CD4-positive, alpha-beta T cell treated with Interleukin-21 for 1 hour (primary cell): ENCODE measurements at places on chromosomes 5 and 9.
A peak's percentile ranks its signal among the peaks of the same experiment; 100 is the strongest.

DNA sequence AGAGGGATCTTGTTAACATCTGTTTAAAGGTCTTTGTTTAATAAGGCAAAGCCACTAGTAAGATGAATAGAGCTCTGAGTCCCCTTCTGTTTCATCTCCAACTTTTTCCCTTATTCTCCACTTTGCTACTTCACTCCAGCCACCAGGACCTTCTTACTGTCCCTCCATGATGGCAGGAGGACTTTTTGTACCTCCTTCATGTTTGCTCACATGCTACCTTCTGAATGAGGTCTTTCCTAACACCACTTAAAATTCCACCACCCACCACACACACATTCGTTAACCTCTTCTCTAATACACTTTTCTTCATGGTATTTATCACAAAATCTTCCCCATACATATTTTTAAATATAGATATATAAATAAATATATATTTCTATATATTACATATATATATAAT is 501.9 kb downstream of the PDE4D start:
- DNase-seq: no peak

DNA sequence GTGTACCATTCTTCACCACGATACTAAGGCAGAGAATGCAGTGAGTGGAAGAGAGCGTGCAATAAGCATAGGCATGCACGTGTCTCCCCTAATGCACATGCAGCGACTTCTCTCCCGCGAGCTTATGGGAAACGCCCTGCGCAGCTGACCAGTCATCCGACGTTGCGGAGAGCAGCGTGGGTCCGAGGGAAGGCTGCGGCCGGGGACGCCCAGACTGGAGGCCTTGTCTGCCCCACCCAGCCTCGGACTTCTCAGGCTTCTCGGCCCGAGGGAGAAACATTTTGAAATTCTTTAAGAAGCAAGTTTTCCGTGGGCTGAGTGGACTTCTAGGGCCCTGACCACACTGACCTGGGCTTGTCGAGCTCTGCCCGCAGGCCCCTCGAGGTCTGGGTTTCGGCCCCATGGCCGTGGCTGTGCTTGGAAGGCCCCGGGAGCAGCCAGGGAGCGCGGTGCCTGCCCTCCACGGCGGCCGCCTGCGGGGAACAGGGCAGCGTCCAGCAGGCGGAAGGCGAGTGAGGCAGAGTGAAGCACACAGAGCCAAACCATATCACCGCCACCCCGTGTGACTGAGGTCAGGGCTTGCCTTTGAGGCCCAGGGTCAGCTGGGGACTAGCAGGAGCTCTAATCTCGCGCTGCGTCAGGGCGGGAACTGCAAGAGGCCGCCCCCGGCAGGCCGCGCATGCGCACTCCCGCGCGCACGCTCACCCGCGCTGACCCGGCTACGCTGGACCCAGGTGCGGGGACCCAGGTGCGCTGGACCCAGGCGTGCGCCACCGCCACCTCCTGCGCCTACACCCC is 60.0 kb upstream of the IRX1 start:
- DNase-seq: no peak

DNA sequence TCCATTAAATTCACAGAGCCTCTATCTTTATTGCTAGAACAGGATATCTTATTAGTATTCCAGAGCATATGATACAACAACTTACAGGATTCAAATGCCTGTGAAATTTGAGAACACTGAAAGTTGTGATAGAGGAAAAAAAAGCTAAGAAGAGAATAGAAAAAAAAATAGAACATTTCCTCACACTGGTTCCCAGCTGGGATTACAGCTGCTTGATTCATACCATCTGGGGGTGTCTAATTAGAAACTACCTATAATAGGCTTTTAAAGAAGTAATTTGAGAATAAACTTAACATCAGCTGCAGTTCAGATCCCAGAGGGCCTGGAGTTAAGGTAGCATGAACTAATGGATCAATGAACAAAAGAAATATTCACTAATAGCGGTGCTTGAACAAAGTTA is 922.0 kb downstream of the CDH12 start:
- DNase-seq: no peak

DNA sequence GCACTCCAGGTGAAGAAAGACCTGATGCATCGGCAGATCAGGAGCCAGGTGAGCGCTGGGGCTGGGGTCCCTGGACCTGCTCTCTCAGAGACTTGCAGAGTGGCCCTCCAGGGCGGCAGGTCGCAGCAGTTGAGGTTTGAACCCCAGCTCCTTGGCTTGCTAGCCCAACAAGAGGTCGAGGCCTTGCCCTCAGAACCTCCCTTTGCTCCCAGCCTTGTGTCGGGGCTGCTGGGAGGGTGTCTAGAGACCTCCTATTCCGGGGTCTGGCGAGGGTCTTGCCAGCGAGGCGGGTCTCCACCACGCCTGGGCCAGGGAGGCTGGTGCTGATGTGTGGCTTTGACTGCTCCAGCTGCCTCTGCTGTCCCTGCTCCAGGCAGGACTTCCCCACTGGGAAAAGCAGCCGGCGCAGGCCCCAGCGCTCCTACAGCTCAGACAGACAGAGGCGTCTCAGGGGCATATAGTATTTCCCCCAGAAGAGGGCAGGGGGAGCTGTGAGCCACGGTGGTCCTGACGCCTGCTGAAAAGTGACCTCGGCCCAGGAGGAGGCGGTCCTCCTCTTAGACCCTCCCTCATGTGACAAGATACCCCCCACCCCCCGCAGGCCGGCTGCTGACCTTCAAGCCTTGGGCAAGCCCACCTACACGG is 38.3 kb downstream of the LRSAM1 start:
- no peak for DNase-seq

GRCh38 chr5:82044010-82044409 is 72.2 kb downstream of the ATG10 start:
- peak; percentile 0 for DNase-seq

- DNase-seq: peak; percentile 85
These were observed 868 bp downstream of the ZBTB43 start for GRCh38 chr9:126805554-126806262.

- DNase-seq: peak; percentile 79
These were observed 613 bp downstream of the ZBTB5 start for GRCh38 chr9:37464426-37465248.

DNA sequence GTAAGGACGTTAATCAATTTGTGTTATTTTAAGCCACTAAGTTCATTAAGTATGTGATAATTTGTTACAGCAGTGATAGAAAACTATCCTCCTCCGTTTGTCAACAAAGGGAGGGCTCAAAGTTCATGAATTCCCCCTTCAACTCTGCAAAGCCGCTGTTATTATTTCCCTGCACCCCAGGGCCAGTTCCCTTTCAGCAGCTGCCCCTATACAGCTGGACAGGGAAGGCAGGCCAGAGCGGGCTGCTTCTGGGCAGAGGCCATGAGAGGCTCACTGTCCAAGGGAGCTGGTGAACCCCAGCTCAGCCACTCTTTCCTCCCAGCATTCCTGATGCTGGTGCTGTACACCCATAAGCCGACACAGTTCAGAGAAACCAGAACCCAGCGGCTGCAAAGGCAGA is 102.4 kb upstream of the GPR151 start:
- DNase-seq: no peak

DNA sequence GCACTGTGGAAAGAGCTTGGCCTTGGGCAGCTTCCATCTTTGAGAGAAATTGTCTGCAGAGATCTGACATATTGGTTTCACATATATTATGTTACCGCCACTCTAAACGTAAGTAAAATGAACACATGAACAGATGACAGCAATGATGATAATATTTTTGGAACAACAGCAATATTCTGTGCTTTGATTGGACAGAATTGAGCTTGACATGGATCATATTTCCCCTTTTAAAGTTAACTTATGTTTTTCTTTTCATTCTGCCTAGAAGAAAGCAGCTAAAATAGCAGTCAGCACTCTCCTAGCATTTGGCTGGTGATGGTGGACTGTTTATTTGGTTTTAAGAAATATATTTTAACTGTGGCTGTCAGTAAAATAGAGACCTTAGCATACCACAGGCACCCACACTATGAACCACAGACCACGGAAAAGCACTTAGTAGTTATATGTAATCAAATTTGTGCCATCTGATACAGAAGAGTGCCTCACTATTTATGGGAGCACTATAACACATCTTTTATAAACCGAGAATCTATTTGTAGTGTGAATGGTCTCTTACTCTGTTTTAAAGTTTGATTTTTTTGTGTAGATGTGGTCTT is 1.8 kb upstream of the CFAP95 start:
- DNase-seq: no peak

- DNase-seq: no peak
These were observed 126.6 kb upstream of the IZUMO3 start for GRCh38 chr9:24672336-24672735.

DNA sequence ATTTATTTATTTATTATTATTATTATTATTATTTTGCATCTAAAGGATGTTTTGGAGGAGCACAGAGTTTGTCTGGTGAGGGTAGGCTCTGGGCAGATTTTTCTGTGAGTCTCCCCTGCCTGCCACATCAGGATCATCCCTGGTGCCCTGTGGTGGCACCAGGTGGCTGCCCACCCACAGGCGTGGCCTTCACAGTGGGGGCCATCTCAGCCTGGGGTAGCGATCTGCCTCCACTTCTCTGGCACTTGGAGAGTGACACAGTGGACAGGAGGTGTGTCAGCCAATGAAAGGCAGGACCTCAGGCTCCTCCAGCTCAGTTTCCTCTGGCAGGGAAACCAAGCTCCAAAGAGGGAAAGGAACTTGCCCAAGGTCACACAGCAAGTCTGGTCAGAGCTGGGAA is 30.0 kb downstream of the SLC6A7 start:
- no peak for DNase-seq

DNA sequence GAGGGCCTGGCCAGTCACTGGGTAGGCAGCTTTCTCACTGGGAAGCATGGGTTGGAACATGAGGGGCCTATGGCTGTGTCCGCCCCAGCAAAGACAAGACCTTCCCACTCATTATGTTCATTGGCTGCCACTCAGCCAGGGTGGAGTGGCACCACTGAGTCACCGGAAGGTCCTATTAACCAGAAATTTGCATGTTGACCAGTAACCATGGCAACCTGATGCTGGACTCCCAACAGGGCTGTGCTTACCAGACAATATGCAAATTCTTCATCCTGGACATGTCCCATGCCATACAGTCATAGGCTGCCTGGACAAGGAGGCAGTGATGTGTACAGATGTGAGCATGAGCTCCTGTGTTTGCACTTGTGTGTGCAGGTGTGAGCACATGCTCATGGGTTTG is 66.7 kb downstream of the PSD2 start:
- no peak for DNase-seq

DNA sequence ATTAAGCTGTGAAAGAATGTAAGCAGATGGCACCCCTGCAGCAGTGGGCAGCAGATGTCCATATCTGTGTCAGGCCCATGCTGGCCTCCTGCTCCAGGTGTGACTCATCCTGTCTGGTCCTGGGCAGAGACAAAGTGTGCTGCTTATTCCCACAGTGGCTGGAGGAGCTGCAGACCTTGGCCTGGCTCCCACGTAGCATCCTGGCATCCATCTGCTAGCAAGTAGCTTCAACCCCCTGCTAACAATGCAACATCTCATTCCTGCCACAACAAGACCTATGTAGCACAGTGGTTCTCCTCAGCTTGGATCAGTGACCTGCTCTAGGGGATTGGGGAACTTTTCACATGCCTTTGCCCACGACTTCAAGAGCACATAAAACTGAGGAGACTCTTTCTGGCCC is 126.4 kb upstream of the SLC12A2 start:
- no peak for DNase-seq

GRCh38 chr5:87948486-87948885 is 320.2 kb downstream of the TMEM161B start:
- no peak for DNase-seq

- peak; percentile 93 for DNase-seq
These were observed at the start of gene RAD50 for GRCh38 chr5:132556763-132557477. TSS of gene RAD50 (plus strand) at chr5:132556977. CDS start at chr5:132557325, 348 bp downstream.

DNA sequence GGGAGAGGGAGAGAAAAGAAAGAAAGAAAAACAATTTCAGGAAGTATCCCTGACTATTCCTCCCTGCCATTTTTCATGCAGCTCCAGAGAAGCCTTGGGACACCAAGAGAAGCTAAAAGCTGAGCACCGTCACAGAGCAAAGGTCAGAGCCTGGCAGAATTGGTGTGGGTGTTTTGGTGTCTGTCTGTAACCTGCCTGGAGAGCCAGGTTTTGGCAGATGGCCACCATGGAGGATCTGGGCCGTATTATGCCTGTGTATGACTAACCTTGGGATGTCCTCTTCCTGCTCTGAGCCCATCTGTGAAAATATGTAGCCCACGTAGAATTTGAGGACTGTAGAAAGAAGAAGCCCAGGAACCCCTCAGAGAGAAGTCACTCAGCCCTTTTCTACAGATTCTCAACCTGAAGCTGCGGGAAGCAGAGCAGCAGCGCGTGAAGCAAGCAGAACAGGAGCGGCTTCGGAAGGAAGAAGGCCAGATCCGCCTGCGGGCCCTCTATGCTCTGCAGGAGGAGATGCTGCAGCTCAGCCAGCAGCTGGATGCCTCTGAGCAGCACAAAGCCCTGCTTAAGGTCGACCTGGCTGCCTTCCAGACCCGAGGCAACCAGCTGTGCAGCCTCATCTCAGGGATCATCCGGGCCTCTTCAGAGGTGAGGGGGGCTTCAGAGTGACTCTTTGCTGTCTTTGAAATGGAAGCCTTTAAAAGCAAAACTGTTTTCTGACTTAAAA is 18.8 kb downstream of the GLE1 start:
- no peak for DNase-seq

DNA sequence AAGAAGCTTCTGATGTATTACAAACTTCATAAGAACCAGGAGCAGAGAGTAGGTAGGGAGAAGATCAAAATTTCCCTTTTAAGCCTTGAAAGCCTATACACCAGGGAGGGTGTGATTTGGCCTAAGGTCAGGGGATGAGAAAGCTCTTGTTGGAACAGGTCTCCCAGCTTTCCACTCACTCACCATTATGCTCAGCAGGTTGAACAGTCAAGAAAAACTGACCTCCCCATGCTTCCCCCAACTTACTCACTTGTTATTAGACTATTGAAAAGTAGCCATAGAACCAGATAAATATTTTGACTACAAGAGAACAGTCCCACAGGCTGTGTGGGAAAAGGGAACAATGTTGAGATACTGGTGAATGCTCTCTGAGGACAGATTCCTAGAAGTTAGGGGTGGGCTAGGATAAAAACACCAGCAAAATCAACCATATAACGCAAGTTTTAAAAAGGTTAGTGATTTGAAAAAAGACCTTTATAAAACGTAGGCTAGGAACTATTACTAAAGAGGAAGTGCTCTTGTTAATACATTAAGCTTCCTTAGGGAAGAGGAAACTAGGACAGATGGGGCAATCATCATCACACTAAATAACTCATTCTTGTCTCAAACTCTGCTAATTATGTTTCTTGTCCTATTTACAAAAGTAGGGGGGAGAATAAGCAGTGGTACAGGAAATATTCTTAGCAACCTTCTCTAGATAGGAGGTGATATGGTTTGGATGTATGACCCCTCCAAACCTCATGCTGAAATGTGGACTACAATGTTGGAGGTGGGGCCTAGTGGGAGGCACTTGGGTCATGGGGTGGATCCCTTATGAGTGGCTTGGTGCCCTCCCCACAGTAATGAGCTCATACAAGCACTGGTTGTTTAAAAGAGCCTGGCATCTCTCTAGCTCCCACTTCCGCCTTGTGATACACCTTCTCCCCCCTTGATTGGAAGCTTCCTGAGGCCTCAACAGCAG is 31.0 kb downstream of the PCDHGC5 start:
- DNase-seq: no peak

DNA sequence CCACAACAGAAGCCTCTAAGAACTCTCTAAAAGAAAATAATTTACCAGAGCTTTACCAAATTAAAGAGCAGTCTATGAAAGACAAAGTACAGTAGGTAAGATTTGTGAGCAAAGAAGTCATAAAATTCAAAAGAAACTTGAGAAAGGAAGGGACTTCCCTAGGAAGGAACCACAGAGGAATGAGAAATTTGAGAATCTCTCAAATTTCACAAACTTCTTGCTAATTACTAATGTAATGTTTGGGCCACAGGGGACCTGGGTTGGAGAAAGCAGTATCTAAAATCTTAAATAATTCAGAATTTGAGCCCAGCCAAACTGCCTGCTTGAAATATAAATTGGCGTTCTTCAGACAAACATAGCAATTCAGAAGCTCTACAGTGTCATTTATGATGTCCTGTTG is 225.0 kb upstream of the PRR16 start:
- DNase-seq: no peak
